ENCODE measurements at places on chromosomes 1 and 21.

DNA sequence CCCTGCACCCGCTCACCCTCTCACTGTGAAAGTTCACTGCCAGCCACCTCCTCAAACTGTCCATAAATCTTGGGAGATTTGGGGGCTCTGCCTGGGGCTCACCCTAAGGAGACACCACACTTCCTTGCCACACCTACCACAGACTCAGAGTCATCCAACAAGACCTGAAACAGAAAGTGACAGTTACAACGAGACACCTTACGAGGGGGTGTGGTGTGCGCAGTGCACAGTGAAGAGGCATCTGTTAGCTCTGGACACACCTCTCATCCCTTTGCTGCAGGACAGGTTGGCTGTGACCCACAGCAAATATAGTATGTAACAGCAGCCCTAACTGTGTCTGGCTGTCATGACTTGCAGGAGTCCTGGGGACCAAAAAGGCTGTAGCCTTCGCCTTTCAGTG is 190.2 kb downstream of the NR5A2 start:
- no peak for DNase-seq

DNA sequence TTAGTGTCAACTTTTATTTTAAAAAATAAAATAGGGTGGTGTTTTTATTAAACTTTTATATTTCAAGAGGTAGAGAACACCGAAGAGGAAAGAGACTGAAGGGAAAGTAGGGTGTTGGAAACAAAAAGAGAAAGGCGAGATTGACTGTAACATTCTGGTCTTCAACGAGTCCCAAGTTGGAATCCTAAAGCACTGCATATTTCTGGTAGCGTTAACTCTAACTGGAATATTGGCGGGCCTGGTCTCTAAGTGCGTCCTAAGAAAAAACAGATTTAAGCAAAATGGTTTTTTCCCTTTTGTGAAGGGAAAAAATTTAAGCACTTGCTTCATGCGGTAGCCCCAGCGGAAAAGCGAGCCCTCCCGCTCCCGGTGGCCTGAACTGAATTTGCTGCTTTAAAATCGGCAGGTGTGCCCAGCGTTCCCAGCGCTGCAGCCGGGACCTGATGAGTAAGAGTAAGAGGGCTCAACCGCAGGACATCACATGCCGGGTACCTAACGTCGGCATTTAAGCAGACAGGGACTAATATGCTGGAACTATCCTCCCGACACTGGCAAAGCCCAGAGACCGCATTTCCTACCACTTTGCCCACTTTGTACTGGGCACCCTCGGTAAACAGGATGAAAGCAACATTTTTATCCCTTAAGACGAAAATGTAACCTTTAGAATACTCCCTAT is 30.5 kb upstream of the NFIA start:
- no peak for DNase-seq

GRCh38 chr21:17667256-17667655 is 54.6 kb upstream of the BTG3 start:
- peak; percentile 55 for DNase-seq

- DNase-seq, result peak; percentile 47
Measured at GRCh38 chr1:116871779-116872146, 38.0 kb upstream of the PTGFRN start.

DNA sequence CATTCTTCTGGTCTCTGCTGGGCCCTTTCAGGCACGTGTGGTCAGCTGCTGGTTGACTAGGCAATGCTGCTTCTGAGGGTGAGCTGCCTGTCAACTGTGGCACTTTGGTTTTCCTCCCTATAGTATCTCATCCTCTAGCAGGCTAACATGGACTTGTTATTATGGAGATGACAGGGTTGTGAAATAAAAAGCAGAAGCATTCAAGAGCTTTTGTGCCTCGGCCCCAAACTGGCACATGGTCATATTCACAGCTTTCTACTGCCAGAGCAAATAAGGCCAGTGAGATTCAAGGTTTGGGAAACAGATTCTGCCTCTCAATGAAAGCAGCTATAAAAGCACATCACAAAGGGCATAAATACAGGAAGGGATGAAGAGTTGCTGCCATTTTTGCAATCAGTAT is 1.6 kb upstream of the ZNF124 start:
- DNase-seq, result no peak

DNA sequence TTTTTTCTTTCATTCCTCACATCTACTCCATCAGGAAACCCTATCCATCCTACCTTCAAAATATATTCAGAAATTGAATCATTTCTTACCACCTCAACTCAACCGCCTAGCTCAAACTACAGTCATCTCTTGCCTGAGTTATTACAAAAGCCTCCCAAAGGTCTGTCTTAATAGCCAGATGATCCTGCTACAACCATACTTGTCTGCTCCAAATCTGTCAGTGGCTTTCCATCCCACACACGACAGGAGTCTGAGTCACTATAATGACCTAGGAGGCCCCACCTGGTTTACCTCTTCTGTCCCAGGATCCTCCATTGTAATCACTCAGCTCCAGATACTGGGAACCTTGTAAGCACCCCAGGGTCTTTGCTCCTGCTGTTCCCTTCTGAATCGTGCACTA is 37.1 kb upstream of the IL12RB2 start:
- peak; percentile 30 for DNase-seq

DNA sequence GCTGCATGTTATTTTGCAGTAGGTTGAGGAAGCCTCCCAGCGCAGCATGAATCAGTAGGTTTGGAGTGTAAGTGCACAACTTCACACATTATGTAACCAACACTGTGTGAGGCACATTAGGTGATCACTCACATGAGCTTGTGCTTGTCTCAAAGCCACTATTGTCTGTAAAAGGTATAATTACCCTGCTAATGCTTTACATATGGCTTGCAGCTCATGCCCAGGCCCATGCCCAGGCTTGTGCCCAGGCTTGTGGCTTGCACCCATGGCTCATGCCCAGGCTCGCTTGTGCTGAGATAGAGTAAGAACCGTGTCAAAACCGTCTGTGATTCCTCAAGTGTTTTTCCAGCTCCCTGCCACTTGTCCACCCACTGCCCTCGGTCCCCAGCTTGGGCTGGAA is 596.3 kb downstream of the LTN1 start:
- DNase-seq, result peak; percentile 60

DNA sequence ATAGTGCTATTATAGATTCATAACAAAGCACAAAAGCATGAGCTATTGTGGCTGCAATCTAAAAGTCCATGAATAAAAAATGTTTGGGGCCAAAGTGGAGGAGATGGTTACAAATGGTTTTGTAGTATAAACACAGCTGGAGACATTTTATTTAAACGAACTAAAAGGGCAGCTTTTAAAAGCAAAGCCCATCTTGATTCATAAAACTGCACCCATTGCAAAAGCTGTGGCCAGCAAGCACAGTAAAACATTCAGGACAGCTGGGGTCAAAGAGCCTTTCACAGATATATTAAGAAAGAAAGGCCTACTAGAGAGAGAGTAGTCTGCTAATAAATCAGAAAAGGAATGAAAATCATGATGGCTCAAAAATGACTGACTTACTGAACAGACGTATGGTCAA is 520.8 kb downstream of the NUF2 start:
- no peak for DNase-seq
